ENCODE measurements at places on chromosomes 6 and 20.

DNA sequence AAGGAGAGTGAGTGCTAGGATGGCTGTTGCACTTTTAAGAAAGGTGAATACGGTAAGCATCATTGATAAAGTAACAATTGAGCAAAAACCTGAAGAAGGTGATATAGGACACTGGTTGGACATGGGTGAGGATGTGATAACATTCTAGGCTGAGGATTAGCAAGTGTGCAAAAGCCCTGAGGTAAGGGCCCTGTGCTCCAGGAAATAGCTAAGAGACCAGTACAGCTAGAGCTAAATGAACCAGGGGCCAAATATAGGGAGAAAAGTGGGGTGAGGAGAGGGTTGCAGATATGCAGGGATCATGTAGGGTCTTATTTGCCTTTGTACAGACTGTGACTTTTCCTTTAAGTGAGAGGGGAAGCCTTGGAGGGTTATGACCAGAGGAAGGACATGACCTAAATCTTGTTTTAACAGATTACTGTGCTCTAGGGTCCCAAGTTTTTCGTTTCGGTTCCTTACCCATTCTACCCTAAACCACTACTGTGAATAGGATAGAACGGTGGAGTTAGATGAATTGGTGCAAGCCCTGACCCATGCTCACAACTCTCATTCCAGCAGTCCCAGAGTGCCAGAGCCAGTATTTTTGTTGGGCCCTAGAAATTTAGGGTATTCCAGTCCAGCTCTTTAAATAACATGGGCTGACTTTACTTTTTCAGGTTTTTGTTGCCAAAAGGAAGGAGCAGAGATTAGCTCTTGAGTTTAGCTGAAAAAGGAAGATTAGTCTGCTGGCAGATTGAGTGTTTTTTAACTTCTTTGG is 10.7 kb downstream of the MAPK14 start:
- no peak for DNase-seq

- no peak for DNase-seq
Observed at GRCh38 chr6:11410539-11411307, 126.8 kb upstream of the TMEM170B start.

GRCh38 chr6:44071670-44072451 is 55.4 kb downstream of the MRPL14 start:
- no peak for DNase-seq

GRCh38 chr6:103982574-103982973 is 877.1 kb downstream of the HACE1 start:
- DNase-seq, result no peak

DNA sequence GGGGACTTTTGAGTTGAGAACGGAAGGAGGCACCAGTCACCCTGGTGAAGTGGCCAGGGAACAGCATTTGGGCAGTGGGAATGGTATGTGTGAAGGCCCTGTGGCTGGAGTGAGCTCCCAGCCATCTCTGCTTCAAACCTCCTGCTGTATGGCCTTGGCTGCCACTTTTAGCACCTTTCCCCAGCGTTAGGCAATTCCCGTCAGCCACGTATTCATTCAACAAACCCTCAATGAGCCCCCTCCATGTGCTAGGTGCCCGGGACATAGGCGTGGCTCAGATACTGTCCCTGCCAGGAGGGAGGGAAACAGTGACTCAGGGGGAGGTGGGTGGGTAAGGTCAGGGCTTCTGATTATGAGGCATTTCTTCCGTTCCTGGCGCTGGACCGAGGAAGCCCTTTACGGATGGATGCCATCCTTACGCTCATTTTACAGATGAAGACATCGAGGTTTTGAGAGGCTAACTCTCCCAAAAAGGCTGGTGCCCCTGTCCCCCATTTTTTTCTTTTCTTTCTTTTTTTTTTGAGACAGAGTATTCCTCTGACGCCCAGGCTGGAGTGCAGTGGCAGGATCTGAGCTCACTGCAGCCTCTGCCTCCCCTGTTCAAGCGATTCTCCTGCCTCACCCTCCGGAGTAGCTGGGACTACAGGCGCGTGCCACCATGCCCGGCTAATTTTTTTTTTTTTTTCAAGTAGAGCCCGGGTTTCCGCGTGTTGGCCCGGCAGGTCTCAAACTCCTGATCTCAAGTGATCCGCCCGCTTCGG is 37.5 kb downstream of the SRC start:
- DNase-seq, result no peak

DNA sequence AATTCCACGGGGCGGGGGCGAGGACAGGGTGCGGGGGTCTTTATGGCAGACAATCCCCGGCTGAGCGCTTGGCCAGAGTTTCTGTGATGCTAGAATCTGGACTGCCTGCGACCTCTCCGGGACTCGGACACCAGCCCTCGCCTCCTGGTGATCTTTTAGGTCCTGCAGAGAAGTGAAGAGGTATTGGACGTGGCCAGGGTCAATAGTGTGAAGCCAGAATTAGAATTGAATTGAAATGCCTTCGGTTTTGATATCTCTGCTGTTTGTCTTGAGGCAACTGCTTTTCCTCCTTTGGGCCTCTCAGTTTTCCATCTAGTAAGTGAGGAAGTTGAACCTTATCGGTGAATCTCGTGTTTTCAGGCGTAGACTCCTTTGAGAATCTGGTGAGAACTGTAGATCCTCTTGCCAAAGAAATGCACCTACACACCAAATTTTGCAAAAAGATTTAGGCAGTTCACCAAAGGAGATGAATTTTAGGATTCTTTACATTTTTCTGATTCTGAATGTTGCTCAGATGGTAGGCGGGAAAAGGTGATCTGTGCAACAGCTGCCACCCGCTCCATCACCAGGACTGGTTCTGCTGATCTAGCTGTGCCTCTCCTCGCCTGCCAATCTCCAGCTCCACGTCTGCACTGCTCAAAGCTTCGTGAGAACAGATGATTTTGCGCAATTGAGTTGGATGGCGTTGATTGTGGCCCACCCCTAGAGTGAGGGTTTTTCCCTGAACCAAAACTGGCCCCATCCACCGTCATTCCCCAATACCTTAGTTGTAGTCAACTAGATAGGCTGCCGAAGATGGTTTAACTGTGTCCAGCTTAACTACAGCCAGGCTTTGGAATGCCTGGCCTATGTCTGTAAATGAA is 837 bp upstream of the OSER1 start:
- DNase-seq, result peak; percentile 20

DNA sequence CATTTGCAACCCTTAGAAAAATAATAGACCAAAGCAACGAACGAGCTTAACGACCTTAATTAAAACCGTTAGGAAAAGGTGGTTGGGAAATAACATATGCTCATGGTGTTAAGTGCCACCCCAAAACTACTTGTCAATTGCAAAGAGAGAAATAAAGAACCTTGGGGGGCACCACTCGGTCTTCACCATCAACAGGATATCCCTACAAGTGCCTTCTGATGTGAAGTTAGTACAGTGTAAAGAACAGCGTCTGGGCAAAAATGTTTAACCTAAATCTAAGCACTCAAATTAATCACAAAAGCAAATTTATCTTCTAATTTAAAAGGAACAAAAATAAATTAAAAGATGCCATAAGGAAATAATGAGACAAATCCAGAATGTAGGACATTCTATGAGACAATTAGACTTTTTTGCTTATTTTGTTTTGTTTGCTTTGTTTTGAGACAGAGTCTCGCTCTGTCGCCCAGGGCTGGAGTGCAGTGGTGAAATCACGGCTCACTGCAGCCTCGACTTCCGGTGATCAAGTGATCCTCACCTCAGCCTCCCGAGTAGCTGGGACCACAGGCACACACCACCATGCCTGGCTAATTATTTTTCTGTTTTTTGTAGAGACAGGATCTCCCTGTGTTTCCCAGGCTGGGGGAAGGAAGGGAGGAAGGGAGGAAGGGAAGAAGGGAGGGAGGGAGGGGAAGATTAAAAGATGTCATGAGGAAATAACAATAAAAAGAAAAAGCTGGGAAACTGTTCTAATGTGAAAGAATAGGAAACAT is 41.3 kb upstream of the BTN3A2 start:
- DNase-seq, result no peak

DNA sequence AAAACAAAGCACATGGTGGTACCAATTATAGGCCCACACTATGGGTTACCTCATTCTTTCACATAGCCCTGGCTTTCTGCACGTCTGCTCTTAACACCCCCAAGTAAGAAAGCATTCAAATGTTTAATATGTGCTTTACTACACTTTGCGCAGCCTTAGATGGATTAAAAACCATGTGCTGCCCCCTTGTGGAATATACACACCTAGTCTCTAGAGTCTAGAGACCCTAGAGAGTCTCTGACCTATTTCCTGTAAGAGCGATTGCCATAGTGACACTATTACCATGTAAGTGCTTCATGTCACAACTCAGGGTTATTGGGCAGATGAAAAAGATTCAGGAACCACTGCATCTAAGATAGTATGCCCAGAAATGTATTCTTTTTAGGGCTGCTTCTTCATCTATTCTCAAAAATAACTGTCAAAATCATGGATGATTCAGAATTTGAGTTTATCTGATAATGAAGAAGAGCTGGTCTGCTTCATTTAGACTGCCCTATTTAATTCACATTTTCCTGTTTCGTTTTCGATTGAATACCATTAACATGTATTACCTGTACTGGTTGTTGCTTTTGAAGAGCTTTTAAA is 186.3 kb downstream of the ADGB start:
- peak; percentile 69 for DNase-seq

GRCh38 chr6:13295576-13295975 is 32.8 kb downstream of the TBC1D7 start:
- DNase-seq, result no peak

DNA sequence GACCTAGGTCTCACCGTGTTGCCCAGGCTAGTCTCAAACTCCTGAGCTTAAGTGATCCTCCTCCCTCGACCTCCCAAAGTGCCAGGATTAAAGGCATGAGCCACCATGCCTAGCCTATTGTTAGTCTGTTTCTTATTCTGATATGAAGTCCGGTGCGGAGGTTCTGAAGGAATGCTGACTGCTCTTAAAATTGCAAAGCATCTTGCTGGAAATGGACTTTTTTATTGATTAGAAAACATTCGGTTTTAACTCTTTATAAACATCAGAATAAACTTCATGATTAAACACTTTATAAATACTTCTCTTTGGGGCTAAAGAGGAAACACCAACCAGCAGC is 3.2 kb downstream of the TNFAIP3 start:
- DNase-seq, result no peak

- no peak for DNase-seq
Observed at GRCh38 chr20:46588532-46589511, 38.4 kb upstream of the OCSTAMP start.

DNA sequence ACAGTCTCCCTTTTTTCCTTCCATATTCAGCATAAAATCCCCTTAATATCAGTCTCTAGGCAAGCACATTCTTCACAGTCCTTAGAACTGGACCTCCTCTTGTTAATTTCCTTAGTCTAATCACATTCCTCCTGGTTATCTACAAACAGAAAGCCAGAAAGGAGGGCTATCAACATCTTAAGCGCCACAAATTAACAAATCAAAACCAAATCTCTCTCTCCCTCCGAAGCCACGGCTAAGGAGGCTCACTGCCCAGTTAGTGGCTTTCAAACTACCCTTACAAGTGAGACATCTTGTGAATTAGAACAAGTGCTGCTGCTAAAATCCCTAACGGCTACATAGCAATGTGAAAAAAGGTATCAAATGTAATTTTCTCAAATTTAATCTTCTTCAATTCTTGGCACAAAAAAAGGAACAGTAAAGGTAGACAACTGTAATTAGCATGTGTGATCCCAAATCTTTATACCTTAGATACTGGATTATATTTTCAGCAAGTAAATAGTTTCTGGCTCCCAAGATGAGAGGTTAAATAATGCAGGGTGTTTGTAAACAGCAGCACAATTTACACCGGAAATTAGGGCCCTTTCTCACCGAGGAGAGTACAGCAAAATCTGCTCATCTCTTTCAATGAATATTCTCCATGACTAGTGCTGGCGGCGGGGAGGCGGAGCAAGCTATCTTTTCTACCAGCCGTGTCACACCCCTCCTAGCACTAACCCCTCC is 1.4 kb upstream of the TRIM39 start:
- DNase-seq, result peak; percentile 63

- no peak for DNase-seq
Observed at GRCh38 chr20:61986762-61987321, 78.8 kb downstream of the TAF4 start.

GRCh38 chr20:4894981-4895381 is 106.3 kb downstream of the SLC23A2 start:
- DNase-seq, result no peak

- no peak for DNase-seq
Observed at GRCh38 chr20:21106171-21107017, at the start of gene LINC00237. Gene LINC00237, minus strand, starts transcription at chr20:21106358.

GRCh38 chr6:109230453-109230852 is 135.1 kb downstream of the CEP57L1 start:
- DNase-seq, result no peak
